NCI-H748 treated with DMSO at 0.1 percent for 48 hours (cell line): ENCODE measurements at places on chromosomes 5 and 9.

DNA sequence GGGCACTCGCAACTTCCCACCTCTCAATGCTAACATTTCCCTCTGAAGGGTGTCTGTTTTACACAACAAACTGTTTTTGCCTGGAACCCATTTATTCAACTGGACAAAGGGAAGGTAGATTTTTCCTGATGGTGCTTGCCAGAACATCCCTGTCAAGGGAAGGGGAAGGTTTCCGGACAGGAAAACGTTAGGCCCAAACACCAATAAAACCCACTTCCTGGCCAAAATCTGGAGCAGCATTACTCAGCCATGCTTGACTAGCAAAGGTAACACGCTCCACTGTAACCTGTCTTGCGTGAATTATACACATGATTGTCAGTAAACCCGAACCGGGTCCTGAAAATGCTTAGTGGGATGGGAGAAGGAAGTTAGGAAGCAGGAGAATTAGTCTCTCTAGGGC lies 90.2 kb downstream of the SAXO1 start:
- DNase-seq: no peak

DNA sequence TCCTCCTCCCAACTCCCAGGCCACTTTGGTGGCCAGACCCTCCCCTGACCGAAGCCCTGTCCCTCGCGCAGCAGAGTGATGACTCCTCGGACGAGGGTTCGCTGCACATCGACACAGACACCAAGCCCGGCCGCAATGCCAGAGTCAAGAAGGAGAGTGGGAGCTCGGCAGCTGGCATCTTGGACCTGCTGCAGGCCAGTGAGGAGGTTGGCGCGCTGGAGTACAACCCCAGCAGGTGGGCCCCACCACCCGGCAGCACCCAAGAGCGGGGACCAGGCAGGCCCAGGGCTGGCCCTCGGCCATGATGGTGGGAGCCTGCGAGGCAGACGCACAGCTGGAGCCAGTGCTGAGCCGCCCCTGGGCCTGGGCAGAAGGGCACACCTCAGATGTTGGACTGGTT lies 90.6 kb downstream of the PHF2 start:
- DNase-seq: no peak

DNA sequence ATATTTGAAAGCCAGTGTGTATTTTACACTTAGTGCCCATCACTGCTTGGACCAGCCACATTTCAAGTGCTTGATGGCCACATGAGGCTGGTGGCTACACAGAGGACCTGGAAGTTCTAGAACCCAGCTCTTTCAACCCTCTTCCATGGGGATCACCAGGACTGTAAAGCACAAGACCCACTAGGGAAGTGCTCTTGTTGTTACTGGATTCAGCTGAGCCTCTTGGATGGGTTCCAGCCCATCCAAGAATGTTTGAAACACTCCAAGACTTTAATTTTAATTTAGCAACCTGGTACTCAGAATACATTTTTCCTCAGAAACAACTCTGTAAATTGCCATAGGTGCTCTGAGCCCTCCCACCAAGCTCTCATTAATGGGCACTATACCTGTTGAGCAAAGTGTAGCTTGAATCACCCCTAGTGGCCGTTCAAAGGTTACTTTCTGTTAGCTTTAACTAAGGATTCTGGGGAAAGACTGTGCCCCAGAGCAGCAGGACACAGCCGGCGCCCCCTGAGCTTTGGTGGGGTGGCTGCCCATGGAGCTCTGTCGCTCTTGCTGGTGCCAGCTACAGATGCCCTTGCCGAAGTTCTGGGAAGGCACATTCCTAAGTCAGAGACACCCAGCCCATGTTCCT lies 212.4 kb downstream of the HSD17B3 start:
- no peak for DNase-seq

DNA sequence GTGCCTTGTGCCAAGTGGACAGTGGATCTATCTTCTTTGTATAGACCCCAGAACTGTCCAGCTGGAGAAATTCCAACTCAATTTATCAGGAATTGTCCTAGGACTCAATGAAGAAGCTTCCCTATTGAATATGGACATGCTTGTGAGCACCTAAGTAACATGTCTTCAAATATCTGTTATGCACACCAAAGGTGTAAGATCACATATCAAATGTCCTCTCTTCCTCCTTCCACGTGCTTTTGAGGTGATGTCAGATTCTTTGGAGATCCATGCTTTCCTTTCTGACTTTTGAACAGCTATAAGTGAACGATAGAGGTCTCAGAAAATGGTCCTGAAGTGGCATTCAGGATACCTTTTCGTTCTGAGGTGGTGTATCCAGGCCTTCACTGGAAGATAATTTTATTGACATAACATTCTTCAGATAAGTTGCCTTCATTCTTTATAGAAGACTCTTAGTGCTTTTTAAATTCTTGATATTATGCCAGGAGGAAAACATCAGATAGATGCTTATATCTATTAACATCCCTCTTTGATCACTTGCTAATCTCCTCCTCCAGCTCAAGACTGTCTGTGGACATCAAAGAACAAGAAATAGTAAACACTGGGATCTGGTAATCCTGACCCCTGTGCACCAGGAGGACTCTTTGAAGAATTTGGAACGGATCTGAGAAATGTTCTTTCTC lies 246.4 kb downstream of the SMARCA2 start:
- DNase-seq: no peak

DNA sequence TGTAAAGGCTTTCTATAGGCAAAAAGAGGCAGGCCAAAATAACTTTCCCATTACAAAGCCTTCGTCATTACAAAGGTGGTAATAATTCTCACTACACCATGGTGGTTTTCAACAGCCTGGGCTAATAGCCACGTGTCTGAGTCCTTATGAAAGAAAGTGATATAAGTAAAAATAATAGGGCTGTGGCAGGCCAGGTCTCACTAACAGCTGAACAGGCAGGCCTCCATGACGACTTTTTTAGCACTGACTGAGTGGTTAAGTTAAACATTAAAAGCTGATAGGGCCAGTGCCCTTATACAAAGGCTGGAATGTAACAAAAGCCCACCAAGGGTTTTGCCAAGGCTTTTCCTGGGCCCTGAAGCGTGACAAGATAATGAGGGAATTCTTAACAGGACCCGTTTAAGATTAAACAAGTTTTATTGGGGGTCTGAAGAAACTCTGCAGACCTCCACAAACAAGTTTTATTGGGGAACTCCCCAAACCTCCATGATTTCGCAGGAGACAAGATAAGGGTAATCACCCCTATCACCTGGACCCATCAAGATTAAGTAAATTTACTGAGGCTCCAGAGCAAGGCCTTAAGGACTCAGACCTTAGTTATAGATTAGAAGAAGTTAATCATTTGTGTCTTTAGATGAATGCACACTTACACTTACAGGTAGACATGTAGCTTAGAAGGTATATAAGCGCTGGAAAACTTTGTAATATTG lies 412.9 kb downstream of the CHSY3 start:
- DNase-seq: no peak

DNA sequence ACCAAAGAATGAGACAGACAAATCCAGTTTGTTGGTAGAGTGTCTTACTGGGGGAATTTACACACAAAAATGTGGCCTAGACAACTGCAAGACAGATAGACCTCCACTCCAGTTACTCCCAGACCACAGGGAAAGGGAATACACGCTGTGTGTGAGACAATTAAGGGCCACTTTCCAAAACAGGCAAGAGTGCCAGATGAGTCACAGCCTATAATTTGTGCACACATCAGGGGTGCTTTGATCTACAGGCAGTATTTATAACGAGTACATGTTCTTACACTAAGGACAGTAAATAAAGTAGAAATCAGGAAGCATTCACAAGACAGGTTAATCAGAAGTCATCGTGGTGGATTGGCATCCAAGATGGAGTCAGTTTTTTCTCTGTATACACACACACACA lies 114.8 kb downstream of the ZNF622 start:
- peak; percentile 99 for DNase-seq

GRCh38 chr5:93378073-93378472 lies 202.9 kb downstream of the NR2F1-AS1 start:
- DNase-seq: peak; percentile 89

DNA sequence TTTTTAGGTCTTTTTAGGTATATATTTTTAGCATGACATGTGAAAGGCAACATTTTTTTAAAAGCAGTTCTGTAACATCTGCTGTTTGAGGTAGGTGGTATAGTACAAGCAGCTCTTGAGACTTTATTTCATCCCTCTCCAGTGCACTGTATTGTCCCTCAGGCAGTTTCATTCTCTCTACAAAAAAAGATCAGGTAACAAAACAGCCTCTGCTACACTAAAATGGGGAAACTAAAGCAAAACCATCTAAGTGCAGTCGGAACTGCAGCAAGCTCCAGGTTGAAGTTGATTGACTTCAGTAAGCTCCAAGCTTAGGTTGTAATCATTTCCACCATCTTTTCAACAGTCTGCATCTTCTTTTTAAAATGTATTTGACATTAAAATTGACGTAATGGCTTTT lies 195.6 kb downstream of the DEPDC1B start:
- DNase-seq: no peak

GRCh38 chr9:16133556-16134227 lies 580.8 kb downstream of the CCDC171 start:
- DNase-seq: peak; percentile 88

DNA sequence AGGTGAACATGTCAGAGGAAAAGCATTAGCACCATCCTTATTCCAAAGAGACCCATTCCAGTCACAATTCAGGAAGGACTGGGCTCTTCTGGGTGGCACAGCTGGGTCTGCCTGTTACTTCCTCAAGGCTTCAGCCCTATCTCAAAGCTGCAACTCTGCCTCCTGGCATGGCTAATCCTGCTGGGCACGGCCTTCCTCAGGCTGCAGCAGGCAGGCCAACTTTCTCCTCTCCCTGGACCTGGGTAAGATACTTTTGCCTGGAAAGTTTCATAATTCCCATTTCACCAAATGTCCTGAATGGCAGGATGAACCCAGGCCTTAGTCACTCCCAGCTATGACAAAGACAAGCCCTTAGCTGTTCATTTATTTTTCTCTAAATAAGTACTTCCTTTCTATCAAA lies 50.1 kb downstream of the MACROH2A1 start:
- no peak for DNase-seq

DNA sequence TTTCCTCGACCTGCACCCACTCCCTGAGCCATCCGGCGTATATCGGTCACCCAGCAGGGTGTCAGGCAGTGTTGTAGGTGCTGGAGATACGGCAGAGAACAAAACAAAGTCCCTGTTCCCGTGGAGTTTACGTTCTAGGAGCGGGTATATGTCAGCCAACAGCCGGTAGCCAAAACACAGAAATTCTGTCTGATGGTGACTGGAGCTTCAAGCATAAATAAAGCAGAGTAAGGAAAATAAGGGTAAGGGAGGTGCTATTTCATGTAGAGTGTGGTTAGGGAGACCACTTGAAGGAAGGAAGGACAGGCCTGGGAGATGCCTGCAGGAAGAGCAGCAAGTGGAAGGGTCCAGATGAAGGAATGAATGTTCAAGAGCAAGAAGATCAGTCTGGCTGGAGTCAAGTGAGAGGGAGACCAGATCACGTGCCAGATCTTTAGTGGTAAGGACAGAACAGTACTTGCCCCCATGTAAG lies 783 bp upstream of the ZFR start:
- no peak for DNase-seq

GRCh38 chr5:143337946-143338345 lies 65.5 kb downstream of the NR3C1 start:
- peak; percentile 3 for DNase-seq

GRCh38 chr9:6243746-6244145 lies 28.1 kb downstream of the IL33 start:
- no peak for DNase-seq

- no peak for DNase-seq
Measured at GRCh38 chr5:142683881-142684505, 1.9 kb downstream of the FGF1 start.

GRCh38 chr5:177530638-177531037 lies 13.9 kb upstream of the DDX41 start:
- DNase-seq: no peak

- no peak for DNase-seq
Measured at GRCh38 chr5:10637944-10638343, 74.1 kb downstream of the ANKRD33B start.

GRCh38 chr5:56279979-56280378 lies 46.8 kb upstream of the ANKRD55 start:
- no peak for DNase-seq

DNA sequence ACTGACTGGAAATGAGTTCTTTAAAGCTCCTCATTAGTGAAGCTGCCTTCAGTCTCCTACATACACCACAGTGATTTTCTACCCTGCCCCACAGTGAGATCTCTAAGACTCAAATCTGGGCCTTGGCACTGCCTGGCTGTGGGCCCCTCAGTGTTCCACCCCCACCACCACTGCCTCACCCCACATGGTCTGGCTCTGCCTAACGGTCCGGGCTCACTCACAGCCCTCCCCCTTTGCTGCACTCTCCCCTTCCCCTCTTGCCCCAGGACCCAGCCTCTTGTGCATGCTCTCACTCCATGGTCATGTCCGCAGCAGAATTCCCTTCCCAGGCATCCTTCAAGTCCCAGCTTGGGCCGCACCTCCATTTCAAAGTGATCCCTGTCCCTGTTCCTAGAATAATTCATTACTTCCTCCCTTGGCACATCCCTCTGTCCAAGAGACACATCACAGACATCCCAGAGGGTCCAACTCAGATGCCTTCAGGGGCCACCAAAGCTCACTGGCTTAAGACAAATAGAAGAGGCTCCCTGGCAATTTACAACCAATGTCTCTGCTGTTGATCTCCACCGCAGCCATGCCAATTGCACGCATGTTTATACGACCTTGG lies 56.7 kb downstream of the HRH2 start:
- DNase-seq: no peak

DNA sequence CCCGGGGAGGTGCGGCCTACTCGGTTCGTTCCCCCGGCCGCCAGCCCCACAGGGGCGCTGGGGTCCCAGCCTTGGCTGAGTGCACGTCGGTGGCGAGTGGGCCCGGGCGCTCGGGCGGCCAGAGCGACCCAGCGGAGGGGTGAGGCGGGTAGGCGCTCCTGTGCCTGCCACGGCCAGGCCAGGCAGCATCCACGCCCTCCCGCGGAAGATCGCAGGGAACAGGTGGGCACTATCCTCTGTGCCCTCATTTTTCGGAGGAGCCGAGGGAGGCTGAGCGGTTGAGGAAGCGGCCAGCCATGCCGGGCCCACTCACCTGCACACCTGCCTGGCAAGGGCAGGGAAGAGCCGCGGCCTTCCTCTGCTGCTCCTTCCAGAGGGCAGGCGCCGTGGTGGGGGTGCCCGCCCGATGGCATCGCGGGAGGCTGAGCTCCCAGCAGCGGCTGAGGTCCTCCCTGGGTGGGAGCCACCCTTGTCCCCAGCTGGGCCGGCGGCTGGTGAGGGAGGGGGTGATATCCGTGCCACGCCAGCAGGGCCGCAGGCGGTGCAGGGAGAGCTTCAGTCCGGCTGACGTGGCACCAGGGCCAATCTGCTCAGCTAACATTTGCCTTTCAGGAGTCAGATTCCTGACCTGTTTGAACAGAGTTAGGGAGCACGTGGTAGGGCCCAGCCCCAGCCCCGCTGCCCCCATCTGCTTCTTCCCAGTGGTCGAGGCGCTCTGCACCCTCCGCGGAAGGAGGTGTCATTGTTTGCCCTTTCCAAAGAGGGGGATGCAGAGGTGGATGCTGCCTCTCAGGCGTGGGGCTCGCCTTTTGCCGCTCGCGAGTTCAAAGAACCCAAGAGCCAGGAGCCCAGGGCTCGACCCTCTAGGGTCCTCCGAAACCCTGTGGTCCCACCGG lies 1.6 kb upstream of the SEC16A start:
- no peak for DNase-seq

GRCh38 chr9:98795970-98796363 lies 388 bp downstream of the ANKS6 start:
- no peak for DNase-seq

GRCh38 chr9:98929895-98930341 lies 13.8 kb upstream of the COL15A1 start:
- no peak for DNase-seq
